ENCODE measurements at places on chromosomes 5 and 9.
A peak's percentile ranks its signal among the peaks of the same experiment; 100 is the strongest.

DNA sequence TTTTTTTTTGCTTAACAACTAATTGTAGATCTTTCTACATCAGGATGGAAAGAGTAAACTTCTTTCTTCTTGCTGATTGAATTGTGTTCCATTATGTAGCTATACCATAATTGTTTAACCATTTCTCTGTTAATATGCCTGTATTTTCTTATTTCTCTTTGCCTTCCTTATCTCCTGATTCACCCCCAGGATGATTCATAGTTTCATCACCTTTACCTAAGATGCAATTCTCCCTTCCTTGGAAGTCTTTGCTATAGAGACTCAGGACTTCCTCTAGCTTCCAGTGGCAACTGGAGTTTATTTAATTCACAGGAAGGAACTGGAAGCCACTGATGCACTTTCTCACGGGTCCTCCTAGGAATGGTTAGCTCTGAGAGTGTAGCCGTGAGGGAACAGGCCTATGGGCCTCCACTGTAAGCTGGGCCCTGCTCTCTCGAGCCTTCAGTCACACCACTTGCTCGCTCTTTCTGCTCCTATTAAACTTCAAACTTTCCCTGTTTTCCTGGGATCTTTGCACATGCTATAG is 83.1 kb downstream of the FGF1 start:
- DNase-seq: no peak

DNA sequence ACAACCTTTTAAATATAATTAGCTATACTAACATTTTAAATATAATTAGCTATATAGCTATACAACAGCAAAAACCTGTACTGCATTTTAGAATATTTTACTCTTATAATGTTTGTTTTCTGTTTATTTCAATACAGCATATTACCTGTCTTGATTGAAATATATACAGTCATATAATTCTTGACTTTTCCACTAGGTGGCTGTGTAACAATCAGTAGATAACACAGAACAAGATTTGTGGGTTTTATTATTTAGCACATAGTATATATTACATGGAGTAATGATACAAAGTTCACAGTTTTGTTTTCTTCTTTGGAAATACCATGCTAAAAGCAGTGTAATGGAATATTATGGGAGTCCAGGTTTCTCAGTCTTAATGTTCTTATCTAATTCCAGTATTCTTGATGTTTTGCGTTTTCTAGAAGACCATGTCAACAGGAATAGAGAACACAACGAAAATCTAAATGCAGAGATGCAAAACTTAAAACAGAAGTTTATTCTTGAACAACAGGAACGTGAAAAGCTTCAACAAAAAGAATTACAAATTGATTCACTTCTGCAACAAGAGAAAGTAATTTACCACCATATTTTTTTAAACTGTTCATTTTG is 13.3 kb downstream of the HMMR start:
- DNase-seq: no peak

- no peak for DNase-seq
Measured at GRCh38 chr5:114184006-114184405, 177.9 kb upstream of the KCNN2 start.

- peak; percentile 48 for DNase-seq
Measured at GRCh38 chr9:14993061-14993800, 83.0 kb upstream of the FREM1 start.

DNA sequence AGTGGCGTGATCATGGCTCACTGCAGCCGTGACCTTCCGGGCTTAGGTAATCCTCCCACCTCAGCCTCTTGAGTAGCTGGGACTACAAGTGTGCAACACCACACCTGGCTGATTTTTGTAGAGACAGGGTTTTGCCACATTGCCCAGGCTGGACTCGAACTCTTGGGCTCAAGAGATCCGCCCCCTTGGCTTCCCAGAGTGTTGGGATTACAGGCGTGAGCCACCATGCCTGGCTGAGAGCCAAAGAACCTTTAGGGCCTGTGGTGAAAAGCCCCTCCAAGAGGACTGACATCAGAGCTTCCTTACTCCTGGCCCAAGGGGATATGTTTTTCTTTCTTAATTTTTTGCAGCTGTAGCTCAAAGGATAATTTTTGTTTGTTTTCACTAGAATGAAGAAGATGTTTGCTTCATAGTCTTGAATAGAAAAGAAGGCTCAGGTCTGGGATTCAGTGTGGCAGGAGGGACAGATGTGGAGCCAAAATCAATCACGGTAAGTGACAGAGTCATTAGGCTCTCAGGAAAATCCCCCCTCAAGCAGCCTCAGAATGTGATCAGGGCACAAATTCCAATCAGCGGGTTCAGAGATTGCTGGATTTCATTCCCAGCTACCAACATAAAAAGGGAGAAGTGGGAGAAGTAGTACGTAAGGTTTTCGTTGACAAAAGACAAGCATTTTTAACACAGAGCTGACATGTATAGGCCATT is 77.1 kb downstream of the GOLPH3 start:
- no peak for DNase-seq

- DNase-seq: no peak
Measured at GRCh38 chr5:36765876-36766275, 110.7 kb upstream of the NIPBL start.

GRCh38 chr5:52605317-52606313 is 182.1 kb upstream of the ITGA1 start:
- DNase-seq: no peak

GRCh38 chr5:152884006-152884405 is 478.9 kb upstream of the NMUR2 start:
- no peak for DNase-seq

DNA sequence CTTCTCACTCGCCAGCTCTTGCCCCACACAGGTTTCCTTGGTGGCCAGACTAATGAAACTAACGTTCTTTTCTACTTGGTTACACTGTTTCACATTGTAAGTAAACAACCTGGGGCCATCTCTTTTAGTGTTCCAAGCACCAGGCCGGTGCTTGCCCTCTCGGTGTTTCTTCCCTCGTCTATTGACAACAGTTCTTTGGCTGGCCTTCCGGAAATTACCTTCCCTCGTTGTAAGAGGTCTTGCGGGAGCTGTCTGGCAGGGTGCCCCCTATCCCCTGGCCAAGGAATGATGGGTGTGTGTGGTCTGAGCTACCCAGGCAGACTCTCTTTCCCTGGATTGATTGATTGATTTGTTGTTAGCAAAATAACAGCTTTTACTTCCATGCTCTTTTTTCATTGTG is 918 bp upstream of the MYMK start:
- DNase-seq: no peak

GRCh38 chr9:34963552-34963951 is 5.5 kb downstream of the PHF24 start:
- no peak for DNase-seq

DNA sequence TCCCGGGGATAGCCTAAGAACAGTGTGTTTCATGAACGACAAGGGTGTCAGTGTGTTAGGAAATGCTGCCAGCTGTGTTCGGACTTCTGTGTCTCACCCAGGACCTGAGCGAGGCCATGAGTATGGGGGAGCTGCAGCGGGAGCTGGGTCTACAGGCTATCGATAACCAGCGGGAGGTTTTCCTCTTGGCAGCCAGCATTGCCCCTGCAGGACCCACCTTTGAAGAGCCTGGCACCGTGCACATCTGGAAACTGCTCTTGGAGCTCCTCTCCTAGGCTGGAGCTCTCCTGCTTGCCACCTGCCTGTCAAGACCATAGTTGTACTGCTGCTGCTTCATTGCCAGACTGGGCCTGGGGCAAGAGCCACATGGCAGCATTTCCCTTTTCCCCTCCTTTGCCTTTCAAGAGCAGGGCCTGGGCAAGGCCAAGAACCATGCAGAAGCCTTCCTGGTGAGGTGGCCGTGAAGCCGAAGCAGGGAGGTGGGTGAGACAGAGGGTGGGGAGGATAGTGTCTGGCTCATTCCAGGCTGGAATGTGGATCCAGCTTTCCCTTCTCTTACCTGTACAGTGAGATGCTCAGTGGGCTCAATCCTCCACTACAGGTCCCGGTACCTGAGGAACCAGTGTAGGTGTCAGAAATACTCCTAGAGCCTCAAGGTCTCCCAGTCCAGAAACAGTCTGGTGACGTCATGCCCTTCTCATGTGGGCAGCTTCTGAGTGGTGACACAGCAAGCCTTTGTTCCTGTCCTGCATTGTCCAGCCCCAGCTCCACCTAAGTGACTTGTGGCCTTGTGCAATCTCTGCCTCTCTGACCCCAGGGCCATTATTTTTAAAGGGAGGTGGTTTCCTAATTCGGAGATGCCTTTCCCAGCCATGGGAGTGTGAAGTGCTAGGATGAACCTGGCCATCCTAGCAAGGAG is 6.6 kb downstream of the ARL10 start:
- DNase-seq: no peak

- DNase-seq: no peak
Measured at GRCh38 chr5:139494256-139494655, 11.7 kb upstream of the STING1 start.

- no peak for DNase-seq
Measured at GRCh38 chr5:96412868-96413449, 20.1 kb downstream of the PCSK1 start.
